ENCODE measurements at places on chromosomes 1 and 21. TPM values are rescaled to one million over a fixed set of nuclear protein-coding genes. Genes with fewer than 3 reads are reported as not detected.
A peak's percentile ranks its signal among the peaks of the same experiment; 100 is the strongest.

GRCh38 chr1:179815641-179816040 lies 62.0 kb downstream of the TOR1AIP2 start:
- peak overlapping the region; percentile 61 for H3K27ac ChIP-seq
- H3K36me3 ChIP-seq: peaks cover 3% of the 10 kb centered on the region
- H3K4me3 ChIP-seq: peak overlapping the region; percentile 87

- no peaks in the 10 kb centered on the region for H3K36me3 ChIP-seq
- no peak overlapping the region for H3K4me3 ChIP-seq
- H3K27ac ChIP-seq: no peak overlapping the region
- no peaks in the 10 kb centered on the region for H3K27me3 ChIP-seq
Measured at GRCh38 chr1:16727190-16728111, 12.9 kb upstream of the RNU1-4 start.

GRCh38 chr1:205554026-205554811 lies 49.8 kb downstream of the CDK18 start:
- no peak overlapping the region for H3K4me3 ChIP-seq
- H3K4me1 ChIP-seq: no peaks in the 10 kb centered on the region
- no peak overlapping the region for H3K27ac ChIP-seq
- H3K27me3 ChIP-seq: peaks cover 26% of the 10 kb centered on the region

DNA sequence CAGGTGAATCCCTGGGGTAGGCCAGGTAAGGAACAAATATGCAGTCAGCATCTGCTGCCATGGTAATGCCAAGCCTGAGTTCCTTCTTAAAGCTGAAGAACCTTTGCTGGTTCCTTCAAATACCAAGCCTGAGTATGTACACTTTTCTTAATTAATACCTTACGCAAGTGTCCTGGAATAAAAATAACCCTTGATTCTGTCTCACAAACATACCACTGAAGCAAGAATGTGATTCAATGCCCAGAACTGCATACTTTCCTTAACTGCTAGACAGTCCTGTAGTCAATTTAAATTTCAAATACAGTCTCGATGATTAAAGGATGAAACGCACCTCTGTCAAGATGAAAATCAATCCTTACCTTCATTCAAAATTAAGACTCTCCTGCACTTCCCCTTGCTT lies 634.0 kb upstream of the CHRM3 start:
- H3K36me3 ChIP-seq: no peaks in the 10 kb centered on the region
- no peaks in the 10 kb centered on the region for H3K4me1 ChIP-seq
- H3K27ac ChIP-seq: no peak overlapping the region
- no peaks in the 10 kb centered on the region for H3K27me3 ChIP-seq
- DNase-seq: no peak
- H3K4me3 ChIP-seq: no peak overlapping the region

DNA sequence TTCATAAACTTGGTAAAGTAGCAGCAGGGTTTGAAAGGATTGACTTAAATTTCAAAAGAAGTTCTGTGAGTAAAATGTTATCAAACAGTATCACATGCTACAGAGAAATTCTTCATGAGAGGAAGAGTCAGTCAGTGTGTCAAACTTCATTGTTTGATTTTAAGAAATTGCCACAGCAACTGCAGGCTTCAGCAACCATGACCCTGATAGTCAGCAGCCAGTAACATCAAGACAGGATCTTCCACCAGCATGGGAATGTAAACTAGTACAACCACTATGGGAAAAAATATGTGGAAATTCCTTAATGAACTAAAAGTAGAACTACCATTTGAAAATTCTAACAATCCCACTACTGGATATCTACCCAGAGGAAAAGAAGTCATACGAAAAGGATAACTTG lies 11.5 kb downstream of the MAEL start:
- no peak overlapping the region for H3K27ac ChIP-seq
- H3K36me3 ChIP-seq: no peaks in the 10 kb centered on the region
- no peak overlapping the region for H3K4me3 ChIP-seq
- H3K4me1 ChIP-seq: no peaks in the 10 kb centered on the region
- peaks cover 17% of the 10 kb centered on the region for H3K27me3 ChIP-seq

- H3K36me3 ChIP-seq: peaks cover 78% of the 10 kb centered on the region
- H3K27me3 ChIP-seq: no peaks in the 10 kb centered on the region
- H3K27ac ChIP-seq: no peak overlapping the region
- peaks cover 3% of the 10 kb centered on the region for H3K4me1 ChIP-seq
- DNase-seq: no peak
Measured at GRCh38 chr1:235151033-235151432, 10.0 kb downstream of the RBM34 start.

TMEM79 gene
- total RNA-seq: 5.4 TPM

LTN1 gene
- 25.8 TPM for total RNA-seq
